ENCODE measurements at places on chromosomes 1 and 21.
A peak's percentile ranks its signal among the peaks of the same experiment; 100 is the strongest.

GRCh38 chr1:174052621-174053020 lies 30.5 kb upstream of the RC3H1 start:
- DNase-seq, result no peak

- peak; percentile 25 for DNase-seq
Observed at GRCh38 chr1:51648180-51649109, 31.6 kb downstream of the OSBPL9 start.

GRCh38 chr21:37688952-37689659 lies 227.2 kb downstream of the KCNJ6 start:
- DNase-seq, result no peak

- no peak for DNase-seq
Observed at GRCh38 chr1:117008656-117009055, 7.1 kb downstream of the CD101 start.

DNA sequence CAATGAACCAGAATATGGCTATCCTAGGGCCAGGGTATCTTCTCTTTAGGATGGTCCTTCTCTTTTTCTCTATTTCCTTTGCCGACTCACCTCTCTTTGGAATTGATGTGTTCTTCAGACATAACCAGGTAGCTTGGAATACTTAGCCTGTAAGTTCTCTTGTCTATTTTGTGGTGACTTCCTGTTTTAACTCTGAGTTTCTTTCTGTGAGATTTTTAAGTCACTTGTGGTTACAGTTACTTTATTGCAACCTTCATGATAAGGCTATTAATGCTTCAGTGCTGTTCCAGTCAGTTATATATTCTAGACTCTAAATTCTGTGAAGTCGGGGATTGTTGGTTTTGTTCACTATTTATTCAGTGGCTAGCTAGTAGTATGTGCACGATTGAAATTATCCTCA lies 46.2 kb downstream of the DISP1 start:
- DNase-seq, result no peak

DNA sequence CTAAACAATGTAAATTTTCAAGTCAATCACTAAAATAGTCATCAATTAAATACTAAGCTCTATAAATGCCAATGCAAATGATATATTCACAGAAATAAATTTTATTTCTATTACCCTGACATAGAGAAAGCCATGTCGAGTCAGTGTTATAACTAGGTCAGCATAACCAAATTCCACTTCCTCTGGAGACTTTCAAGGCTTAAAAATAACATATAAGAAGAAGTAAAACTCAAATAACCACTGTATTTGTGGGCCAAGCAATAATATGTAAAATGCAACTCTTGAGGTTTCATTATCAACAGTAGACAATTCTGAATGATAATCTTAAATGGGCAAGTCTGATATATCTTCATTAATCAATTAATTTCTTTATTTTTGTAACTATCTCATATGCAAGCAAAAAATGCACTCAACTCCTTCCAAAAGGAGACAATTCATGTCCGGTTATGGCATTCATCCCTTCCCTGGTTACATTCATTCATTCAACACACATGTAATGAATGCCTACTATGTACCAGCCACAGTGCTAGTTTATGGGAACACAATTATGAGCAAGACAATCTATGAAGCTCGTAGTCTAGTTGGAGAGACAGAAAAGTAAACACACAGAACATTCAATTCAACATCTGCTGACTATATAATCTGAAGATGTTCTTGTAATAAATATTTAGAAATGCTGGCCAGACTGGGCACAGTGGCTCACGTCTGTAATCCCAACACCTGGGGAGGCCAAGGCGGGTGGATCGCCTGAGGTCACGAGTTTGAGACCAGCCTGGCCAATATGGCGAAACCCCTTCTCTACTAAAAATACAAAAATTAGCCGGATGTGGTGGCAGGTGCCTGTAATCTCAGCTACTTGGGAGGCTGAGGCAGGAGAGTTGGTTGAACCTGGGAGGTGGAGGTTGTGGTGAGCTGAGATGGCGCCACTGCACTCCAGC lies 37.1 kb upstream of the CAP1 start:
- no peak for DNase-seq

DNA sequence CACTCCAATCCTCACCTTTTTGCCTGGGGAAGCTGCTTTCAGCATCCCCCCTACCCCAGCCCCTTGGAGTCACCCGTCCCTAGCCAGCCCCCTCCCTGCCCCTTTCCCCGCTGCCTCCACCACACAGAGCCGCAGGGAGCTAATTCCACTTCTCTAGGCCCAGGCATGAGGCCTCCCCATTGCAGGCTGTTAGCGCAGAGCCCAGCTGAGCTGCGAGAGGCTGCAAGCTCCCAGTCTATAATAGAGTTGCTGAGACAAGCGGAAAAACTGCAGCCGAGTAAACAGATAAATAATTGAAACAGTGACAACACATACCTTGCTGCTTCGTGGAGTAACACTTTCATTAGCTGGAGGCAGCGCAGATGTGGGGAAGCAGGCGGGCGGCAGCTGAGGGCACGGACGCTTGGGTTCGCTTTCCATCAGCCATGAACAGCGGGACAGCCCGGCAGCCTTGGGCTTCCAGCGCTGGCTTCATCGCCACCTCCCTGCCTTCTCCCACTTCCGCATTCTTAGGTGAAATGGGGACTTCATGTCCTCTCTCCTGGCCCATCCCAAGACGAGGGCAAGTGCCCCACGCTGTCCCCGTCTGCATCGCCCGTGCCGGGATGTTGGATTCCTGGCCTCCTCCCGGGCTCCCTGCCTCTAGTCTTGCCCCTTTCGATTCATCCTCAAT lies 183.3 kb downstream of the IGSF21 start:
- no peak for DNase-seq

DNA sequence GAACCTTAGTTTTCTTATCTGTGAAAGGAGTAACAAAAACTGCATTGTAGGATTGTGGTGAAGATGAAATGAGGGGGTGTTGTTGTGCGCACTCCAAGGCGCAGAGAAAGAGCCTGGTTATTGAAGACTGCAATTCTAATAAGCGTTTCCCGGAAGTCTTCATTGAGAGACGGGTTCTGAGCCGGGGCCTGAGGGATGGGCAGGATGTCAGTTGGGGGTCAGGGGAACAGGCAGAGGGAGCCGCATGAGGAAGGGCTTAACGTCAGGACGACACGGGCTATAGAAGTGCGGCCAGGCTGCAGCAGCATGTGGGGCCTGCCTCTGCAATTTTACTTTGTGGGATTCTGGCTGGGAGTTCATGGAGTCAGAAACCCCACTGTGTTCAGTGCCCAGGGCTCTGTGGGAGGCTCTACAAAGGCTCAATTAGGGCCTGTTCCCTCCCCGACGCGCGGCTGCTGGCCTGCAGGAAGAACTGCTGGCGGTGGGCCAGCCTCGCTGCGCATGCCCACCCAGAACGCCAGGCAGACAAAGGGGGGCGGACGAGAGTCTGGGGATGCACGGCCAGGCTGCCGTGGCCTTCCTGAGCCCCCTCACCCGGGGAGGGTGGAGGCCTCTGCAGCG lies 20.7 kb downstream of the TRIM62 start:
- DNase-seq, result peak; percentile 86

- DNase-seq, result no peak
Observed at GRCh38 chr1:198528364-198528763, 12.1 kb downstream of the ATP6V1G3 start.

DNA sequence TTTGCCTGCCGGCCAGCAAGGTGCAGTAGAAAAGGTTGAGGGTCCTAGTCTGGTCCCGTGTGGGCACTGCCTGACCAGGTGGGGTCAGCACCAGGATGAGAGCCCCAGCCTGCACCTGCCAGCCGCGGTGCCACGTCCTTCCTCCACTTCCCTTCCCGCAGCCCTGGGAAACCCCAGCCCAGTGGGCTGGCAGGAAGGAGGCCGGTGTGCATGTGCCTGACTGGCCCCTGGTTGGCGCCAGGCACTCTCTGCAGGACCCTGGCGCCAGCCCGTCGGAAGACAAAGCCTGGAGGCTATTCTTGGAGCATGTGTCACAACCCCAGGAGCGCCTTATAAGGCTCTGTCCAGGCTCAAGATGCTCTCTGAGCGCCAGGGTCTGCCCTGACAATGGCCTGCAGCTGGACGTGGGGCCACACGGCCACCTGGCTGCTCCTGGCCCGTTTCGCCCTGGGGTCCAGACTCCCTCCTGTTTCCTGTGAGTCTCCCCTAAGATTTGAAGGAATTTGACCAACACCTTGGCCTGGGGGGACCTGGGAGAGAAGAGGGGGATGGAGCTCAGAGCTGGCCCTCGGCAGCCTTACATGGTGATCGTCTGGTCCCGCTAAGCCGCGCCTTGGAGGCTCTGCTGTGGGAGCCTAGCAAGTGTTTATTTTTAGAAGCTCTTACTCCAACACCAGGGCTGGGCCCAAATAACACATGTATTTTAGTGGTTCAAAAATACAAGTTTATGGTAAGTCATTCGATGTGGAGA lies 31.9 kb upstream of the POFUT2 start:
- DNase-seq, result no peak

DNA sequence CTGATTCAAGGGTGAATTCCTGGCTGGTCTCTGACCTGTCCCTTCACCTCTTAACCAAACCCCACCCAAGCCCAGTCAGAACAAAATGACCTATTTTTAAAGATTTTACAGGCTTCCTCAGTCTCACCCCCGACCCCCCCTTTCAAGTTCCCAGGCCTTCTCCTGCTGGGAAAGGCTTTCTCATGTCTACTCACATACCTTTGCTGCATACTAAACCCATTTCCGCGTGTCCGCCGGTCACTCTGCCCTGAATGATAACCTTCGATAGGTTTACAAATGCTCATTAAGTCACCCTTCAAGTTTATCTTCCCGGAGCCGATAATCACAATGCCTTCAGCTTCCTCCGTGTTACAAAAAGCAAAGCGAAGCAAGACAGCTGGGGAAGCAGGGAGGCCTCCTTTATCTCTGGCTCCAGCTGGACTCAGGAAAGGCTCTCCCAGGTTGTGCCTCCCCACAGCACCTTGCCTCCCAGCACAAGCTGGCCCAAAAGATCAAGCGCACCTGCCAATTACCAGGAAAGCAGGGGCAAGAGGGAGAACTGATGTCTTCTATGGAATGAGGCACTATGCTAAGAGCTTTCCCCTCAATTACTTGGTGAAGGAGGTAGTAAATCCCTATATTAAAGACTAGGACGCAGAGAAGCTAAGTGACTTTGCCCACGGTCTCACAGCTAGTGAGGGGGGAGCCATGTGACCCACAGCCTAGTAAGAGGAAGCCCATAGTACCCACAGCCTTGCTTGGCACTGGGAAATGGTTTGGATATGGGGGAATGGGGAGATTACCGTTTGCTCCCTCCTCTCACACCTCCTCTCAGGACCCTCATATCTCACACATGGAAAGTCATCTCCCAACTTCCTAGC lies 15.9 kb downstream of the SMIM12 start:
- DNase-seq, result no peak

- DNase-seq, result no peak
Observed at GRCh38 chr21:15079269-15079668, 14.5 kb upstream of the NRIP1 start.

DNA sequence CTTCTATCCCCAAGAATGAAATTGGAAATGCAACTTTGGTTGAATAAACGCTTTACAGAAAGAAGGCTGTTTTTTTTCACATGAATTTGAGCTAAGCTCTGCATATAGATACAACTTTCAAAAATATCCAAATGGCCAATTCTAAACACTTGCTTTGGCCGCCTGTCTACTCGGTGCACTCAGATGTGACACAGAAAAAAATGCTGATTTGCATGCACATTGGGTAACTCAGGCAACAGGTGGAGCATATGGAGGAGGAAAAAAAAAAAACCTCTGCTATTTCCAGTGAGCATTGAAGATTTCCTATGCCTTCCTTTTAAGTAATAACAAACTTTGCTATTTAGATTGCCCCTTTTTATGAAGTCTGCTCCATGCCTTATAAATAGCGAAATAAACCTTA lies 262.5 kb downstream of the GRIK1 start:
- no peak for DNase-seq

DNA sequence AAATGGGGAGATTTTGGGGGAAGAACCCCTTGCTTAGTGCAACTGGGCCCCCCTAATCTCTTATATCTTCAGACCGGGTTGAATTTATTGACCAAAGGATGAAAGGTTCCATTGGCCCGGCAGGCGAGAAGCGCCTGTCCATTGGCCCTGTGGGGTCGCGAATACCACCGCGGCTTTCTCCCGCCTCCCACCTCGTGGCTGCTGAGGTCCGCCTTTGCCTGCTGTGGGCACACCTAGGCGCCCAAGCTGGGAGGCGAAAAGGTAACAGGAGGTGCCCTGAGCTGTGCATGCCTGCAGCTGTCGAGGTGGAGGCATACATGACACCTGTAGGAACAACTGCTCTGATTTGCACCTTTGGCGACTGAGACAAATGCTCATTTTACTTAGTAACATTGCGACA lies 21.1 kb upstream of the FLG2 start:
- no peak for DNase-seq

GRCh38 chr1:169300854-169301253 lies 66.7 kb downstream of the NME7 start:
- no peak for DNase-seq

- peak; percentile 75 for DNase-seq
Observed at GRCh38 chr1:86703696-86704457, 499 bp upstream of the SH3GLB1 start.

Measured in NCI-H2081 (cell line).